ENCODE measurements at places on chromosomes 12 and 14. TPM values are rescaled to one million over a fixed set of nuclear protein-coding genes. Genes with fewer than 3 reads are reported as not detected.
A peak's percentile ranks its signal among the peaks of the same experiment; 100 is the strongest.

DNA sequence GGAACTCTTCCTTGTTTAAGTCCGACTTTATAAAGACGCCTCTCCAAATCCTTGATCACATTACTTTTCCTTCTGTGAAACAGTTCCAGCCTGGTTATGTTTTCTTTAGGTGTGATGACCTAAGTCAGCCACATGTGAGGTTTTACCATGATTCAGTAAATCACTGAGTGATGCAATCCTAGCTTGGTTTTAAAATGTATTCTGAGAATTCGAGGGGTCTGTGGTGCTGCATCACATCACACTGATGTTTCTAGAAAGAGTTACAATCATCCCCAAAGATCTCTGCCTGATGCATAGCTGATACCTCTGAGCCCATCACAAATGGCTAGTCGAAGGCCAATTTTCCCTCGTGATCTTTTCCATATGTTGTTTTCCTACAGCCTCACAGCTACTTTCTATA lies 152.7 kb downstream of the ANO2 start:
- DNase-seq = no peak

- no peak for DNase-seq
Observed at GRCh38 chr14:29893989-29894388, 33.7 kb downstream of the PRKD1 start.

- no peak for DNase-seq
Observed at GRCh38 chr12:77796775-77797174, 33.9 kb upstream of the NAV3 start.

GRCh38 chr14:91269076-91269991 lies 24.8 kb upstream of the GPR68 start:
- DNase-seq = no peak

DNA sequence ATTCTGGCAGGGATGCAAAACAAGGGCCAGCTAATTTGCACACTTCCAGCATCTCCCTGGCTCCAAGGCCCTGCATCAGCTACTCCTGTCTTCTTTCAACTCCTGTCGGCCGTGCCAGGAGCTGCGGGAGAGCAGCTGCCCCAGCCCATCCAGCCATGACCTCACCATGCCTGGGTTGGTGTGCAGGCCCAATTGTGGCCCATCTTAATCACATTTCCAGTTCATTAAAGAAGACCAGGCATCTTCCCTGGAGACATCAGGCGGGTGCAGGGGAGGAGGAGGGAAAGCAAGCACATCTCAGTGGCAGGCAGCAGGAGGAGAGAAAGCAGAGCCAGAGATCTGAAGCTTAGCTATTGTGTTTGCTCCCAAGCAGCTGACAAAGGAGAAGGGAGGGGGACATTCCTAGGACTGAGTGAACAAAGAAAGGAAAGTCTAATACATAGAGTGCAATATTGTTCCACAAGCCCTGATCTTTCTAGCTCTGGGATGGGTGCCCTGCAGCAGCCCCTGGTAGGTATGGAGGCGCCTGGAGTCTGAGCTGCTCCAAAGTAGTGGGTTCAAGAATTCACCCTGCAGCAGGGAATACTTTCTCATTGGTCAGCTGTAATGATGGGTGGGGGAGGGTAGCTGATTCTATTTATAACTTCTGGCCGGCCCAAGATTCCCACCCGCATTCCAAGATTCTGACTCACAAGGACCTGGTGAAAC lies 40.1 kb downstream of the VWF start:
- peak; percentile 34 for DNase-seq

GRCh38 chr14:49427117-49427516 lies 159.1 kb downstream of the RPS29 start:
- no peak for DNase-seq

DNA sequence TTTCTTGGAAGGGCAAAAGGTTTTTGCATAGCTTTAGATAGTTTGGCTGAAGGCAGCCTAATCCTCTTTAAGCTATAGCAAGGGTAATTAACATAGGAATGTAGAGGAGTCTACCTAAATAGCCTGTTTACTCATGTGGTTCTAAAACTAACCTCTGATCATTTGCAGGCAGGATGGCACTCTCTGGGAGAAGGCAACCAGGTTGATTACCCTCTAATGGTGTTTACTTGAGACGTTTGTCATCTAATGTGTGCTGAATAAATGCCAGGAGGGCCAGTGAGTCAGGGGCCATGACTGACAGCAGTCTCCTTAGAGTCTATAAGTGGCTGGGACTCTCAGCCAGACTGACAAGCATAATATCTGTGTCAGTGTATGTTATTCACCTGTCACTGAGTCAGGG lies 286.4 kb downstream of the PCNX1 start:
- no peak for DNase-seq

Gene NEUROD4
- 7.3 TPM for total RNA-seq

All from neural crest cell (in vitro differentiated cells).